ENCODE measurements at places on chromosomes 5 and 9.

GRCh38 chr5:174409070-174409469 is 315.3 kb upstream of the MSX2 start:
- no peak for DNase-seq

DNA sequence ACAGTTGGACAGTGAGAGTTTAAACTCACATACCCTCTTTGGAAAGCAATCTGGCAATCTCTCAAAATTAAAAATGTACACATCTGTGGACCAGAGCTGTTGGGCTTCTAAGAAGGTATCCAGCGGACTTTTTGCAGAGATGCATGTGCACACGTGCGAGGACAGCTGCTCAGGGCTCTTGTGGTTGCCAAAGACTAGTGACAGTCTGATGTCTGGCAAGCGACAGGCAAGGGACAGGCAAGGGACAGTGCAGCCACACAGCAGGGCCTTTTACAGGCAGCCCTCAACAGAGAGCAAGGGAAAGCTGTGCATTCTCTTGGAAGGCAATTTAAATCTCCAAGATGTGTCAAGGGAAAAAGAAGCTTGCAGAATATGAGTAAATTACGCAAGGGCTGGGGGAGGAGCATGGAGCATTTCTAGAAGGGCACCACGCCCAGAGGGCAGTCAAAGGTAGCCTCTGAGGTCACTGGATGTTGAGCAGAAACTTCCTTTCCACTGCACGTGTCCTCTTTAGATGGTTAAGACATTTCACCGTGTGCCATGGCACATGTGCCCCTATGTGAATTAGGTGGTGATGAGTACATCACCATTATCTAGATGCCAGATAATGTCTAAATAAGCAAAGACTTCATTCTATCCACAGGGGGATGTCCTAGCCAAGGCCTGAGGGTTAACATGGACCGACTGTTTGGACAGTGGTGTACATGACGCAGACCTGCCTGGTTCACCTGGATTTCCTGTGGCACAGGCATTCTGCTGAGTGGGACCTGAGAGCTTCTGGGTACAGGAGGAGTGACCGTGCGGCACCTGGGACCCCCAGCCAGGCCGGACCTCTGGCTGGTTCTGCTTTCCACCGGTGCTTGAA is 9.1 kb downstream of the GFPT2 start:
- no peak for DNase-seq

DNA sequence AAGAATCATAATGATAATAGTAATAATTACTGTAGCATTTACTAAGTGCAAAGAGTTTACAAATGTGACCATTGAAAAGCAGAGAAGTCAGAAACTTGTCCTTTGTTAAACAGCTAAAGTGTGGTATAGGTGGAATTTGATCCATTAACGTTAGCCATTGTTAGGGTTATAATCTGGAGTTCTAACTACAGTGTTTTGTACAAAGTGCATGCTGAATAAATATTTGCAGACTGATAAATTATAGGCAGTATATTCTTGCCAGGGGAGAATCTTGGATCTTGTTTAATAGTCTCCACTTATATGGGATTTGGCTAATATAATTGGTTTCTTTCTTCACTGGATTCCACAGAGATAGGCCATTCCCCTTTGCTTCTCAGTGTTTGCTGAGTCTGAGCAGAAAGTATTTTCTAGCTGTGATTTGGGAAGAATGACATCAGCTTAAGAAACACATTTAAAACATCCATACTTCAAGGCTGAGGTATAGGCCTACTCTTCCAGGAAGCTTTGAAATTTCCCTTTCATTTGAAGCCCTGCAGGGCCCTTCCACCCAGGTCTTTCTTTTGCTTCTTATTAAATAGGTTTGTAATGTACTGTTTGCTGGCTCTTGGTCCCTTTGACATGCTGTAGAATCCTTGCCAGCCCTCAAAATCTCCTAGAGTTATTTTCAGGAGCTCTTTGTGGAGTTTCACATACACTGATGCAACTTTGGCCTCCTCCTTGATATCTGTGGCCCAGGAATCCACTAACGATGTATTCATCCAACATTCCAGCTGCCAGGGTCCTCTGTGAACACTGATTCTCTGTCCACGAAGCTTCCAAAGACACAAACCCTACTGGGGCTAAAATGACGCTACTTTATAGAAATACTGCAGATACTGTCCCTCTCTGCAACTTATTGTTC is 51.4 kb downstream of the ATP10B start:
- DNase-seq: no peak

GRCh38 chr9:116369706-116370105 is 216.1 kb downstream of the PAPPA start:
- no peak for DNase-seq
